OCI-LY7 (cell line): ENCODE measurements at places on chromosomes 6 and 20.

DNA sequence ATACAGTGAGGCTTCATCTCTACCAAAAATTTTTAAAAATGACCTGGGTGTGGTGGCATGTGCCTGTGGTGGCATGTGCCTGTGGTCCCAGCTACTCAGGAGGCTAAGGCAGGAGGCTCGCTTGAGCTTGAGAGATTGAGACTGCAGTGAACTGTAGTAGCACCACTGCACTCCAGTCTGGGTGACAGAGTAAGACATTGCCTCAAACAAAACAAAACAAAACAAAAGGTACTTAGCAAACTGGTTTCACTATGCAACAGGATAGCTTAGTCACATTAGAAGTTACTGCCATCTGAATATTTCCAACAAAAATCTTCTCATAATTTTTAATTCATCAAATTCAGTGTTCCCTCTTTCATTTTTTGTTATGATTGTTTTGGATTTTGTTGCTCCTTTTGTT lies 137.9 kb downstream of the QRSL1 start:
- DNase-seq, result no peak

- no peak for DNase-seq
Observed at GRCh38 chr20:25308083-25308491, 60.2 kb downstream of the PYGB start.

DNA sequence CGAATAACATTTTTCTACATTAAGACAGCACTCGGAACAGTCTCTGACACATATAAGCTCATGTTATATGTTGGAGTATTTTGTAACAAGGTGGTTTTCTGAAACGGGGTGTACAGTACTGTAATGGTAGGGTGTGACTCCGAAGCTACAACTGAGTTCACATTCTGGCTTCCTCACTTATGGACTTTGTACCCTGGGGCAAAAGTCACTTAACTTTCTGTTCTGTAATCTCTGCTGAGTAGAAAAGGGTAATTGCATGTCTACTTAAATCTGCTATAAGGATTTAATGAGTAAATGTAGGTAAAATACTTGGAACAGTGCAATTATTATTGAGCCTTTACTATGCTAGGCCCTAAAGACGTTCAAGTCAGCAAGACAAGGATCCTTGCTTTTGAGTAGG lies 4.7 kb upstream of the LTV1 start:
- DNase-seq, result no peak

DNA sequence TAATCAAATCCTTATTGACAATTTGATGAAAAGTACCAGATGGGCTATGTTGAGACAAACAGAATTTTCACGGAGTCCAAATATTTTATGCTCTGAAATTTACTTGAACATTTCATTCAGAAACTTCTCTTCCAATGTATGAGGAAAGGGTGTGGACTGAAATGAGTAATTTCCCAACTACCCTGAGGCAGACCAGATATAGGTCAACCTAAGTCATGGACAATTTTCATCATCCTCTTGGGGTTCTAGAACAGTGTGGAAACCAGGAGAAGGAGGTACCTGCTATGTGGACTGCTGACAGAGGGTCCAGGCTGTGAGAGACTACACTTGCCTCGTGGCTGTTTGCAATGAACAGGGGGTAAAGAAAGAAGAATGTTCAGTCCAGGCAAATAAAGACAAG lies 323.0 kb downstream of the ESR1 start:
- DNase-seq, result no peak
